B cell (primary cell): ENCODE measurements at places on chromosomes 2 and 18. TPM values are rescaled to one million over a fixed set of nuclear protein-coding genes. Genes with fewer than 3 reads are reported as not detected.
A peak's percentile ranks its signal among the peaks of the same experiment; 100 is the strongest.

The OTOF gene
- total RNA-seq = not detected in 2 replicates

DNA sequence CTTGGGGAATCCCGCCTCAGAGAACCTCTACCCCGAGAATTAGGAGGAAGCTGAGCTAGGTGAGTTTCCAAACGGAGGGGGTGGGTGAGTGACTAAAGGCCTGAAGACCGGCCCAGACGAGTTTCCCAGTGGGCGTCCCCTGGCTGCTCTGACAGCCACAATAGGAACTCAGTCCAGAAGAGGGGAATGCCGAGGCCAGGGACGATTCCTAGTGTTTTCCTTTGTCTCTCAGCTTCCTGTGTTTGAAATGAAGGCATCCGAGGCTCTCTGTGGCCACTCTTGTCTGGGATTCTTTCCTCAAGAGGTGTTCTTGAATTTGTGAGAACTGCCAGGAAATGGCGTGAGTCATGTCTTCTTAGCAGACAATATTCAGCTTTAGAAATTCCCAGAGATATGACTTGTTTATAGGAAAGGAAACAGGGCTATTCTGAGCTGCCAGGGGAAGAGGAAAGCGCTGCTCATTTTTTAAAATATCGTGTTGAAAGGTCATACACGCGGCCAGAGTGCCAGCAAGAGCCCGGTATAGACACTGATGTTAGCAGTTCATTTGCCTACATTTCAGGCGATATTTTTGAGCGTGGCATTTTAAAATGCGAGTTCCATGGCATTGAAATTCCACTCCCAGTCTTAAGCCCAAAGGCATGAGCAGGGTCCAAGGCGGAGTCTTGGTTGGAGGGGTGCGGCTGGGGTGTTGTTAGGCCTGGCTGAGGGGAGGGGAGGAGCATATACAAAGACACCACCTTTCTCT lies 169.1 kb upstream of the KLF7 start:
- H3K27me3 ChIP-seq = no peaks in the 10 kb centered on the region
- peaks cover 5% of the 10 kb centered on the region for H3K4me1 ChIP-seq
- H3K36me3 ChIP-seq = no peaks in the 10 kb centered on the region
- H3K4me3 ChIP-seq = no peak overlapping the region
- DNase-seq = peak; percentile 22

- peaks cover 29% of the 10 kb centered on the region for H3K27me3 ChIP-seq
- no peak for DNase-seq
- H3K4me3 ChIP-seq = no peak overlapping the region
- no peaks in the 10 kb centered on the region for H3K36me3 ChIP-seq
- H3K4me1 ChIP-seq = no peaks in the 10 kb centered on the region
These were observed 1.7 kb upstream of the MLPH start for GRCh38 chr2:237485304-237485703.

DNA sequence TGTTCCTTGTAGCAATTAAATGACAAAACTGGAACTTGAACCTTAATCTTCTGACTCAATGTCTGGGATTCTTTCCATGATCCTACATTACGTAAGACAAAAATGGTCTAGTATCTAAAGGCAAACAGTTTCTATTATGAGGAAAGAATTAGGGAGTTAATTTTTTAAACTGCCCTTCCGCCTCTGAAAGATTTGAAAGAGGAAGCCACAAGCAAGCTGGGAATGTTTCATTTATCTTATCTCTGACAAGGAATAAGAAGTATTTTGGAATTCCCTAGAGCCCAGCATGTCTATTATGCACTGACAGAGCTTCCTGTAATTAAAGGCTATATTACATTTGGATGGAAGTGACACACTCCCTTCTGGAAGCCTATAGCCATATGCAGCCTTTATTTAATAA lies 558.8 kb upstream of the CDH2 start:
- no peaks in the 10 kb centered on the region for H3K27me3 ChIP-seq
- DNase-seq = no peak
- no peaks in the 10 kb centered on the region for H3K36me3 ChIP-seq
- H3K4me1 ChIP-seq = no peaks in the 10 kb centered on the region

- no peak overlapping the region for H3K27ac ChIP-seq
- no peaks in the 10 kb centered on the region for H3K4me1 ChIP-seq
- no peak overlapping the region for H3K4me3 ChIP-seq
- no peak for DNase-seq
- H3K27me3 ChIP-seq = no peaks in the 10 kb centered on the region
- no peaks in the 10 kb centered on the region for H3K36me3 ChIP-seq
These were observed 251.2 kb downstream of the ACKR3 start for GRCh38 chr2:236820763-236821344.
